ENCODE measurements at places on chromosomes 3 and 15. TPM values are rescaled to one million over a fixed set of nuclear protein-coding genes. Genes with fewer than 3 reads are reported as not detected.

TEX9 gene
- total RNA-seq, result 4.1 TPM

UROC1 gene
- total RNA-seq, result not detected

ADGRG7 gene
- total RNA-seq, result 0.12 TPM

PLA2G4F gene
- total RNA-seq, result not detected

TNFSF10 gene
- total RNA-seq, result 1.4 TPM

Measured in smooth muscle cell of the coronary artery (primary cell).